ENCODE measurements at places on chromosomes 3 and 15.
A peak's percentile ranks its signal among the peaks of the same experiment; 100 is the strongest.

- DNase-seq, result no peak
These were observed 118.0 kb upstream of the SLC24A5 start for GRCh38 chr15:48002767-48003166.

DNA sequence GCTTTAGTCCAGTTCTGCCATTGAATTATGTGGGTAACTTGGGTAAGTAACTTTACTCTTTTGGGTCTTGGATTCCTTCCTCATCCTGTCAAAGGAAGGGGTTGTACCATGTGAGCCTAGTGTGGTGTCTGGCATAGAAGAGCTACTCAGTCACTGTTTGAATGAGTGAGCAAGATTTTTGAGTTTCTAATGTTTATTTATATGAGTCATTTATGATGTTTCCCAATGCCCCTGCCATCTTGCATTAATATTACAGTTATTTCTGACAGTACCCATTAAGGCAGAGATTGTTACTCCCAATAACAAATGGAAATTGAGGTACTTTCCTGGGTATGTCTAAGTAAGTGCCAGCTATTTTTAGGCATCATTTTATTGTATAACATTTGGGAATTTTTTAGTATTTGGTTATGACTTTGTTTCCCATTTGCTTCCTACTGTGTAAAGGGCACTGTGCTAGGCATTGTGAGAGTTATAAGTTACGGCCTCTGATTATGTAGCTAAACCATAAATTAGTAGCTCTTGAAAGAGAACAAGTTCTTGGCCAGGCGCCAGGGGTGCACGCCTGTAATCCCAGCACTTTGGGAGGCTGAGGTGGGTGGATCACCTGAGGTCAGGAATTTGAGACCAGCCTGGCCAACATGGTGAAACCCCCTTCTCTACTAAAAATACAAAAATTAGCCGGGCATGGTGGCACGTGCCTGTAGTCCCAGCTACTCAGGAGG, 23.5 kb downstream of the NR1D2 start:
- no peak for DNase-seq

GRCh38 chr3:98048586-98048985, 13.5 kb upstream of the GABRR3 start:
- DNase-seq, result no peak

GRCh38 chr15:92429378-92430068, 35.8 kb downstream of the ST8SIA2 start:
- no peak for DNase-seq

GRCh38 chr3:34312684-34313083, 514.3 kb downstream of the PDCD6IP start:
- no peak for DNase-seq

DNA sequence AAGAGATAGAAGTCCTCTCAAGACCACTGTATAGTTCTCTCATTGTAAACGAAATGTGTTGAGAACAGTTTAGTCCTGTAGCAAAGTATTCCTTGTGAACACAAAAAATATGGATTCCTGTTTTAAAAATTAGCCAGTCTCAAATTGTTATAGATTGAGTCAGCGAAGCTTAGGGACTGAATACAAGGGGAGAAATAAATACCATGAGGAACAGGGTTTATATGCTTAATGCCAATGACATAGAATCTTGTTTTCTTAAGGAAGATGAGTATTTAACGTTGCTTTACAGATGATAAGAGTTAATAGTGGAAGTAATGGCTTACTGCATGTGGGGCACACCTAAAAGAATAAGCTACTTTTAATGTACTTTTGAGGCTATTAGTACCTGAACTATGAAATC, 37.9 kb downstream of the SETD5 start:
- DNase-seq, result no peak

GRCh38 chr15:75073197-75073596, 49.8 kb downstream of the PPCDC start:
- DNase-seq, result no peak

GRCh38 chr3:3383461-3383860, 204.0 kb upstream of the CRBN start:
- DNase-seq, result no peak

DNA sequence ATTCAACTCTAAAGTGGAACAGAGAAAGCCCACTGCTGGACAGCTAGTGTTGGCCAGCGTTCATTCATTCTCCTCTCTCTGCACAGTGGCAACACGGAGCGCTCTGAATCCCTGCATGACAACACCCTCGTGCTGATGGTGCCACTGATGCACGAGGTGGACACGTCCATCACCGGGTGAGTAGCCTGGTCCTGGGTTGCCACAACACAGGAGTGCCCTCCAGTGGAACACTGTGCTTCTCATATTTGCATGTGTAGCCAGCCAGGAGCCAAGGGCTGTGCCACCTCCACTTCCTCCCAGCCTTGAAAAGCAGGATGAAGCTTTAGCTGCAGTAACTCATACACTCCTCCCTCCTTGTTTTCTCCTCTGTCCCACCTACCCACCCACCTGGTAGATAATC, 120.0 kb upstream of the CTDSPL start:
- DNase-seq, result no peak

- DNase-seq, result peak; percentile 59
These were observed 61.6 kb downstream of the RAB7A start for GRCh38 chr3:128787256-128788253.

GRCh38 chr3:172987273-172987672, 153.8 kb downstream of the SPATA16 start:
- DNase-seq, result no peak

GRCh38 chr3:184259878-184260723, 1.3 kb downstream of the CAMK2N2 start:
- no peak for DNase-seq

DNA sequence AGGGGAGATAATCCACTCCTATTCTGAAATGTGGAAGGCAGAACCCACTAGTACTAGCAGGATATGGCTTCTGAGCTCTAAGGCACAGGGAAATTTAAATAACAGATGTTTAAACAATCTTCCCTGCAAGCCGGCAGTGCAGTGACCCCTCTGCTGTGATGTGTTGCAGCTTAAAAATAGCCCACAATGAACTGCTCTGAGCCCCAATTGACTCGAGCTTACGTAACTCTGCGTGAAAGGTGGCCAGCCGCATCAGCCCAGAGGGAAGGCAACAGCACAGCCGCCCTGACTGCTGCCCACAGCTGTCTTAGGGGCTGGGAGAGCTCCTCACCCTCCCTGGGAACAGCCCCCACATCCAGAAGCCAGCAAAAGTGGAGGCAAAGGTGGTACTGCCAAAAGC, 12.5 kb upstream of the CAMKV start:
- DNase-seq, result no peak

- DNase-seq, result no peak
These were observed 237.6 kb upstream of the BHLHE40 start for GRCh38 chr3:4741404-4742307.

DNA sequence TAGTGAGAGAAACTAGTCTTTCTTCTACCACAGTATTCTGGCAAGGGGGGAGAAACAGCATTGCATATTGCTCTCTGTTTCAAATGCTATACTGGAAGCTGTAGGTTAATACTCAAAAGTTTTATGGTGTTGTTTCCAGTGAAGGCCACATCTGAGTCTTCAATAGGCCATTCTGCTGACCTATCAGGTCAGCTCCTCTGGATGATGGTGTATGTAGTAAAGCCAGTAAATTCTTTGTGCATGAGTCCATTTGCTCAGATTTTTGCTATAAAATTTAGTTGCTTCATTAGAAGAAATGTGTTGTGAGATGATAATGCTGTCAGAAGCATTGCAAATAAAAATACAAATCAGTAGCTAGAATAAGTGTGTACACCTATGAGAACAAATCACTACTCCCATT, 64.9 kb upstream of the RBMS3 start:
- DNase-seq, result no peak

DNA sequence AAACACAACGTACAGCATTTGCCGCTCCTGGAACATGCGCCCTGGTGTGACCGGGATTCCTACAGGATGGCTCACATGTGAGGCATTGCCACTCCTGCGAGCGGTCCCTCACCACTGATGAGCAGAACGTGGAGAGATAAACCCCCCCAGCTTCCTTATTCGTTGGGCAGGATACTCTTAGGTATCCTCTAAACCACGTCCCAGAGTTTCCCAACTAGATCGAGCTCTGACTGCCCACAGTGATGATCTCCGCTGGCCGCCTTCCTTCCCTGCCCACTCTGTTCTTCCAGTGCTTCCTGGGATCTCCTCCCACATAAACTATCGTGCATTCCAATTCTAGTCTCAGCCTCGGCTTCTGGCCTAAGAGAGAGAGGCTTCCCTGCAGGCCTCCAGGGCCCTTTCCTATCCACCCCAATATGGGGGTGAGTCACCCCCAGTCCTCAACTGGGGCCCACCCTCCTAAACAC, 91.8 kb downstream of the TOP2B start:
- no peak for DNase-seq

DNA sequence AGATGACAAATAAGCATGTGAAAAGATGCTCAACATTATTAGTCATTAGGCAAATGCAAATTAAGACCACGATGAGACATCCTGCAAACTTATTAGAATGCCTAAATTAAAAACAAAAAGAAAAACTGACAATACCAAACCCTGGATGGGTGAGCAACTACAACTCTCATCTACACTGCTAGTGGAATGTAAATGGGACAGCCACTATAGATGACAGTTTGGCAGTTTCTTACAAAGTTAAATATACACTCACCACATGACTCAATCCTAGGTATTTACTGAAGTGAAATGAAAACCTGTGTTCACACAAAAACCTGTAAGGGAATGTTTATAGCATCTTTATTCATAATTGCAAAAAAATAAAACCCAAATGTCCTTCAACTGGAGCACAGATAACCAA, 74.7 kb downstream of the NPTN start:
- DNase-seq, result no peak

- no peak for DNase-seq
These were observed 268.5 kb downstream of the PTPRG start for GRCh38 chr3:61829722-61830350.

- no peak for DNase-seq
These were observed 47.2 kb downstream of the RASGRP1 start for GRCh38 chr15:38517312-38517975.

DNA sequence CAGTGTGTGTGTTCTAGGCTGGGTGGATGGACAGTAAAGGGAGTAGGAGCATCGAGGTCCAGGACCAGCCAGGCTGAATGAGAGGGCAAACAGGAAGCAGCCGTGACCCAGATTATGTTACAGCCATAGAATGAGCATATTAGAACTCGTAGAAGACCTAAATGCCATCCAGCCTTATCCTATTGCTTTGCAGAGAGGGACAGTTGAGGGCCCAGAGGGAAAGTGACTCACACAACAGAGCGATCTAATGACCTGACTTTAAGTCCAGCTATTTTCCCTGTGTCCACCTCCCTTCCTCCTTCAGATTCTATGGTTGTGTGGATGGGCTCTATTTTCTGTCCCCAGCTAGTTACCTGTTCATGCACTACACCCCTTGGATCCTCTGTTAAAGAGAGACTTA, 634.1 kb upstream of the TBL1XR1 start:
- no peak for DNase-seq

DNA sequence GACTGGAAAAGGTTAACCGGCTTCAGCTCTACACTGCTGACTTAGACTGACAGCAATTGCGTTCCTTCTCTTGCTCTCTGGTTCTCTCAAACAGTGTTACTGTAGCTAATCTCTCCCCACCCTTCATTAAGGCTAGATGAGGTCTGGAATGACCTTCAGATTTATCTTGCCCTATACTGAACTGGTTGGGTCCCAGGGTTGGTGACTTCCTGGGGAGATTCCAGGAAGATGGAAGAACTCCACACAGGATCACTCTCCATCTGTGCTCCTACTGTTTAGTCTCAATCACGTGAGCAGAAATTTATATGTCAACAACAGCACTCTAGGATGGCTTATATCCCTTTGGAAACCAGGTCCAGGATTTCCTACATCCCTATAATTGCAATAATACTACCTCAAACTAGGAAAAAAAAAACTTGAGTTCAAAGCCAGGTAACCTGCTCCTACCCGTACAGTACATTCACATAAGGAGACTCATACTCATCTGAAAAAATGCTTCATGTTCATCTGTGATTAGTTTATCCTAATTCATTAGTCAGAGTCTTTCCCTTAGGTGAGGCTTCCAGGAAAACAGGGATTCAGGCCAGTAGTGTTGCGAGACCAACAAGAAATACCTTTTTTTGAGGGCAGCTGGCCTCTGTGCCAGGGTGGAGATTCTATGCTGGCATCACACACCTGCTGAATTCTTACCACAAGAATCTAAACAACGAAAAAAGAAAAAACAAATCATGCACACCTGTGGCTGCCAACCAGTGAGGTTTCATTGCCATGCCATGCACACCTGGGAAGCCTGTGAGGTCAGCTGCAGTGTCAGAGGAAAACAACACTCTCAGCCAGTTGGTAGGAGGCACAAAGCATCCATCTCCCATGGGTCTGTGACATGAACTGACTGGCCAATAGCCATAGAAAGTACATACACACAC, 297.3 kb downstream of the MECOM start:
- no peak for DNase-seq

- DNase-seq, result no peak
These were observed 10.0 kb downstream of the ABHD2 start for GRCh38 chr15:89098281-89098680.

DNA sequence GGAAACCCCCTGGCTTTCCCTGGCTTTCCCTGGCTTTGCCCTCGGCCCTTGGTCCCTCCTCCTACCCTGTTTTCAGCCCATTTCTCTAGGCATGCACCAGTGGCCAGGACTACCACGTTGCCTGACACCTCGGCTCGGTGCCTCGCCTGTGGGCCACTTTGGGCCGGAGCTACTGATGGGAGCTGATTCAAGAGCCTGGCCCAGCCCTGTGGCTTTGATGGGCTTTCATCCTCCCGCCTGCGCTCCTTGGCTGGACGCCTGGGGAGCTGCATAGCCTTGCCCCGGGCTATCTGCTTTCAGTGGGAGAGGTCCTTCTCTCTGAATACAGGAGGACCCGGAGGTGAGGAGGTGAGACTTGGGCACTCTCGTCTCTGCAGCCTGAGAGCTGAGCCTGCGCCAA, 192.7 kb upstream of the HES1 start:
- DNase-seq, result no peak

- DNase-seq, result no peak
These were observed 42.3 kb downstream of the ADCY5 start for GRCh38 chr3:123406598-123406997.

DNA sequence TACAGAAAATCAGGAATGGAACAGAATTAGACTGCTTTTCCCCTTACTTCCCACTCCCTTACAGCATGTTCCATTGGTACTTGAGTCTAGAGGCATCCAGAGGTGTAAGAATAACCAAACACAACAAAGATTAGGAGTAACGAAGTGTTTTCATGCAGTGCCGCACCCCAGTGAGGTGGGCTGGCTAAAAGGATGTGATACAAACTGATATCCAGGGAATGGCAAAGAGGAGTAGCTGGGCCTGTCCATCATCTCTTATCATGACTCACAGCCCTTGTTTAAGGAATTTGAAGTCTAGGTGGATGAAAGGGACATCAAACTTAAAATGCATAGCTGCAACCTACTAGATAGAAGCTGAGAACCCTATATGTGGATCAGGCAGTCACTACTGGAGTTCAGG, 16.4 kb downstream of the SCG5 start:
- no peak for DNase-seq

GRCh38 chr3:13770170-13771169, 109.4 kb downstream of the WNT7A start:
- DNase-seq, result no peak
